ENCODE measurements at places on chromosomes 2 and 18. TPM values are rescaled to one million over a fixed set of nuclear protein-coding genes. Genes with fewer than 3 reads are reported as not detected.

Gene MRPL44
- total RNA-seq: 31.4 TPM

Gene DAW1
- total RNA-seq: not detected

Gene RESP18
- not detected for total RNA-seq

Gene DYNAP
- not detected for total RNA-seq

Gene ATP6V1B1
- total RNA-seq: not detected

Gene ST6GAL2
- under 0.01 TPM for total RNA-seq

Gene PNPT1
- 22.4 TPM for total RNA-seq

Gene HOXD13
- under 0.01 TPM for total RNA-seq

Measured in dermis lymphatic vessel endothelial cell (primary cell).